ENCODE measurements at places on chromosomes 5 and 9.

DNA sequence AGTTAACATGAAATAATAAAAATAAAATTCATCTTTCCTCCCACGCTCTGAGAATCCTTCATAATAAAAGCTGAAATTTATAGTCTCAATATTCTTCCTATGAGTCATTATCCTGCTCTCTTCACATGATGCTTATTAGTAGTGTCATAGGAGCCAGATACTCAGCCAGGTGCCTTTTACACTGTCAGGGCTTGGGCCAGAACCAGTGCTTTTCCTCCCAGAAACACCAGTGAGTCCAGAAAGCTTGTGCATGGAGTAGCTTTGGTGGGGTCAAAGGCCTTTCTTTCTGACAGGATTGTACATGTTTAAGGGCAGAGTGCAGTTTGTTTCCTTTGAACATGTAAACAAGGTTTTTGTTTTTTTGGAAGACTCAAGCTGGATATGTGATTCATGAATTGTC lies 6.8 kb downstream of the LSM11 start:
- no peak for DNase-seq

DNA sequence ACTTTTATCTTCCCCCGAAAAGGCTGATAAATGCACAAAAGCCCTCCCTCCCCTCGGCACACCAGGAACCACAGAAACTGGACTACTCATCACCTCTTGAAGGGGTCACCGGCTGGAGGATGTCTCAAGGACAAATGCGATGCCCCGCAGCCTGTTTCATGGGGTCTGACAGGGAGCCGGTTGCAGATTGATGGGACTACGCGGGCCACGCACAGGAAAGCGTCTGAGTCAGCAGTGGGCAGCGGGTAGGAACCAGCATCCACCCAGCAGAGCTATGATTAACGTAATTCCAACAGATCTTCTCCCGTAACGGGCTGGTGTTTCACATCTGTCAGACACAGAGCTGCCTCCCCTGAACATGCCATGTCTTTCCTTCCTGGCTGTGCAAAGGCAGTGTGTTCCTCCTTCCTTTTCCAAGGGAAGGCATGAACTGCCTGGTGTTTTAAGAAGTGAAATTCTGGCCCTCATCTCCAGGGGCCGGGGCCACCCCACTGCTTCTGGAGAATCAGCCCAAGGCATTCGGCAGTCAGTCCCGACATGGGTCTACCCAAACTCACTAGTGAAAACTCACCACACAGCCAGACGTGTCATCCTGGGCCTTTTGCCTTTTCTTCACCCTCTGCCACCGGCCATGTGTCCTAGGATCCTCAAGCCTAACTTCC lies 144.4 kb upstream of the PHYKPL start:
- DNase-seq: no peak

DNA sequence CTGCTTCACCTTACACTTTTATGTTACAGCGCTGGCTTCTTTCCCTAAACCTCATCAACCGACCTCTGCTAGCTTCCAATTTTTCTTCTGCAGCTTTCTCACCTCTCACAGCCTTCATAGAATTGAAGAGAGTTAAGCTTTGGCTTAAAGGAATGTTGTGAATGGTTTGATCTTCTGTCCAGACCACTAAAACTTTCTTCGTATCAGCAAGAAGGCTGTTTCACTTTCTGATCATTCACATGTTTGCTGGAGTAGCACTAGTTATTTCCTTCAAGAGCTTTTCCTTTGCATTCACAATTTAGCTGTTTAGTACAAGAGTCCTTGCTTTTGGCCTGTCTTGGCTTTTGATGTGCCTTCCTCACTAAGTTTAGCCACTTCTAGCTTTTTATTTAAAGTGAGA lies 49.5 kb downstream of the NR3C1 start:
- no peak for DNase-seq

- no peak for DNase-seq
Measured at GRCh38 chr5:19733612-19734495, 254.1 kb downstream of the CDH18 start.

GRCh38 chr9:96187151-96187555 lies 114.8 kb downstream of the HSD17B3 start:
- no peak for DNase-seq

GRCh38 chr5:133327946-133328401 lies 276.2 kb downstream of the HSPA4 start:
- DNase-seq: no peak

DNA sequence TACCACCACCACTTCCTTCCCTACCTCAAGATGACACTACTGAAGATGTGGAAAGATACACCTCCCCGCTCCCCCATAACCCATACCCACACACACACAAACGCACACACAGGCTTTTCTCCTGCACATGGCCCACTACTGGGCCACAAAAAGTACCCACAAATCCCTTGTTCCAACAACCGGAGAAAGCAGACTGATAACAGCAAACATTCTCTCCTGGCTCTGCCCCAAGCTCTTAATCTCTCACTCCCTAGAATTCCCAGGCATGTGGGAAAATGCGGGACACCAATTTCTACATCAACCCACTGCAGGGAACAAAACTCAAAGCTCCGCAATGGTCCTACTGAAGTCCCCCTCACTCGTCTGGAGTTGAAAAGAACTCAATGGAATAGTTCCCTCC lies 611.0 kb upstream of the KLF4 start:
- no peak for DNase-seq

GRCh38 chr9:137968235-137968634 lies 90.7 kb downstream of the CACNA1B start:
- no peak for DNase-seq

DNA sequence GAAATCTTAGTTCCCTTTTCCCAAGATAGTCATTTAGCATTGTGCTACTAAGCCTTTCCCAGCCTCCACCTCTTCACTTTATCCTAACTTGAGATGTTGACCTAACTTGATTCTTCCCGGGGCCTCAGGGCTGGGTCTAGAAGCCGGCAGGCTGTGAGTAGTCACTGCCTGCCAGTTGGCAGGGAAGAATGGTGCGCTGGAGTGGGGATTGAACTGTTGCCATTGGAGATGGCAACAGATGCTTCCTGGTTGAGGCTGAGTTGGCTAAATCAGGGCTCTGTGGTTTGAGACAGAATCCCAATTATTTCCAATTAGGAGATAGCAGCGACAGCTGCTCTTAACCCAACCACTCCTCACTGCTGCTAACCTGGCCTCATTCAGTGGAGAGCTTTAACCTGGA lies 343.1 kb downstream of the BRINP1 start:
- no peak for DNase-seq

DNA sequence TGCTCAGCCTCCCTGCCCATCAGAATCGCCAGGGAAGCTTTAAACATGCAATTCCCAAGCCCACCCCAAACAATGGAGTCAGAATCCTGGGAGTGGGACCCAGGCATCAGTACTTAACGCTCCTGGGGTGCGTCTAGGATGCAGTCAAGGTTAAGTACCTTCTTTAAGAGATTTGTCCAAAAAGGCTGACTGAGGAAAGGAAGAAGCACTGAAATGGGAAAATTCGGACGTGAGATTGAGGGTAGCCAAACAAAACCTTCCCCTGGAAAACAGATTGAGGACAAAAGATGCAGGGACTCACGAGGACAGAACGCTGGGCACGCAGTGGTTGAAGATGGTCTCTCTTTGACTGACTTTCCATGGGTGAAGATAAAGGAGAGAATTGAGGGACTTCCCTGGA lies 143.5 kb downstream of the MTX3 start:
- DNase-seq: no peak

- no peak for DNase-seq
Measured at GRCh38 chr5:72510610-72511181, 3.5 kb upstream of the ZNF366 start.

DNA sequence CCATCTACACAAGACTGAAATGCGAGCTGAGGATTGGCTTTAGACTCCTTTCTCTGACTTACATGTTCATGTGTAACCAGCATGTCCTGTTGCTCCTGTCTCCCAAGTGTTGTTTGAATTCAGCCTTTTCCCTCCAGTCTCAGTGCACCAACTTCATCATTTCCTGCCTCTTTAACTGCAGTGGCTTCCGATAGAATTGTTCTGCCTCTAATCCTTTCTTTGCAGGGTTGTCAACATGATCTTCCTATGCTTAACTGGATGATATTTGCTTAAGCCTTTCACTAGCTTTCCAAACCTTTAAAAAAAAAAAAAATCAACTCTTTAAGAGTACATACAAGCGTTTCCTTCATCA lies 6.7 kb upstream of the FYB1 start:
- no peak for DNase-seq

DNA sequence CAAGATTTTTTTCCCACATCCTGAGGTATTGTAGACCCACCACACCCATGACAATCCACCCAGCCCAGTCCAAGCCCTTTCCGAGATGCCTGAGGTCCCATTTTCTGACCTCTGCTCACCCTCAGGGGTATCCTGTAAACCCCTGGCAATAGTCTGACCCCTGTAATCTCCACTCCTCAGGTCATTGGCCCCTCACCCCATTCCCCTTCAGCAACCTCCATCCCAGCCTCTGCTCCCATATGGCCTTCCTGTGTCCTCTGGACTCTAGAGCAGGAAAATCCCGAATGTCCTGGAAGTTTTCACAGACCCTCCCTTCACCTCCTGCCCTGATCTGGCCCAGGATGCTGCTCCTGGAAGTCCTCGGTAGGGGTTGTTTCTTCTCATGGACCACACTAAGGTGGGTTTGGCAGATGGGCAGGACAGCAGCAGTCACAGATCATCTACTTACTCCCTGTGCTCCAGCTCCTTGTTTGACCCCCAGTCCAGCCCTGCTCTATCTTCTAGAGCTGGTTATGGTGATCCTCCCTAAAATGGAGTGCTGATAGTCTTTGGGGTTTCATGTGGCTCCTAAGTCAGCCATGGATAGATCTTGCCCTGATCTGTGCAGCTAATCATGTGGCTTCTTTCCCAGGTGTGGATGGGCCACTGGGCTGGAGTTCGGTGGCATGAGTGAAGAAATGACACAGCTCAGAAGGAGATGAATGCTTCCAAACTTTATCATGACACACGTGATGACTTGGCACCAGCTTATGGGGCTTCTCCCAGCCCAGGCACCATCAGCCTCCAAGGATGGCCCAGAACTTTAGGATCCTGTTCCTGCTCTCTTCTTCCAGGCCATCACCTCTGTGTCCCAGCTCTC lies 12.0 kb upstream of the ACSL6 start:
- DNase-seq: no peak

- no peak for DNase-seq
Measured at GRCh38 chr5:142070734-142071133, 37.8 kb upstream of the NDFIP1 start.

DNA sequence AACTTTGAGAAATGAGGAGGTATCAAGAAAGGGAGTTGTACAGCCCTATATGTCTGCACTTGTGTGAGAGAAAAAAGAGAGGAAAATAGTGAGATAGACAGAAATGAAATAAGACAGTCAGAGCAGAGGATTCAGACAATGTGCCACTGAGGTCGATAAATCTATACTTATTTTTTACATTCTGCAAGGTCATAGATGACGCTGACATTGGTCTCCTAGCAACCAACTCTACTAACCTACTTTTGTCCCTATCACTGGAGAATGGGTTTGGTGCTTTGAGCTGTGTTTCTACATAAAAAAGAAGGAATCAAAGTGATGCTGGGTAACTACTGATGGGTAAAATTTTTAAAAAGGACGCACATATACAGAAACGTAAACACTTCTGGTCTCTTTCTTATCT lies 573.3 kb upstream of the RORB start:
- no peak for DNase-seq

GRCh38 chr9:35906923-35907699 lies 1.1 kb downstream of the HRCT1 start:
- no peak for DNase-seq

GRCh38 chr5:58795327-58795726 lies 212.5 kb downstream of the RAB3C start:
- DNase-seq: no peak

DNA sequence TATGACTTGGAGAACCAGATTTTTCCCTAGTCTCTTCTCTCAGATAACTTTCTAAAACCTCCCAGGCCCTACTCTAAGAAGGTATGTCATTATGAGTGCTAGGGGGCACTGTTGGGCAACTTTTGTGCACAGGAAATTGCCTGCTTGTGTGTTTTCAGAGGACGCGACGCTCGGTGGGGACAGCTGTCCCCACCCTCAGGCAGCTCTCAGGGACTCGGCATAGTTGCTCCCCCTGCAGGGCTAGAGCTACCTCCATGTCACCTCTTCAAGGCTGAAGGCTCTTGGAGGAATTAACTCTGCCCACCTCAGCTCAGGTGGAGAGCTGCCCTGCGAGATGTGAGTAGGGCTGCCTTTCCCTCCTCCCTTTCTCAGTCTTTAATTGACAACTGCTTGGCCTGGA lies 10.2 kb upstream of the TIFAB start:
- DNase-seq: no peak

- no peak for DNase-seq
Measured at GRCh38 chr9:68705531-68706362, 707 bp downstream of the PIP5K1B start.

- DNase-seq: no peak
Measured at GRCh38 chr9:22052376-22052945, 43.4 kb upstream of the CDKN2B start.

DNA sequence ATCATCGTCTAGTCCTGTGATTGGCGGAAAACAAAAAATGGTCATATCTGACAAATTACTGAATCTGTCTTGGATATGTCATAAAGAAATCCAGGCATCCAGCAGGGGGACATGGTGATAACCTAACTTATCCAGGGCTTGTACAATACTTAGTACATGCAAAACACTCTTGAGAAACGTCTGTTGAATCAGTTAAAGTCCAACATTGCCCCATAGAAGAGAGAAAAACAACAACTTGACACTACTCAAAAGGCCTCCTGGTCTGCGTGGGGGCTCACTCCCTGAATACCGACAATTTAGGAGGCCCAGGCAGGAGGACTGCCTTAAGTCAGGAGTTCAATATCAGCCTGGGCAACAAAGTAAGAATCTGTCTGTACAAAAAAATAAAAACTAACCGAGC lies 217.5 kb downstream of the DCP2 start:
- DNase-seq: no peak

DNA sequence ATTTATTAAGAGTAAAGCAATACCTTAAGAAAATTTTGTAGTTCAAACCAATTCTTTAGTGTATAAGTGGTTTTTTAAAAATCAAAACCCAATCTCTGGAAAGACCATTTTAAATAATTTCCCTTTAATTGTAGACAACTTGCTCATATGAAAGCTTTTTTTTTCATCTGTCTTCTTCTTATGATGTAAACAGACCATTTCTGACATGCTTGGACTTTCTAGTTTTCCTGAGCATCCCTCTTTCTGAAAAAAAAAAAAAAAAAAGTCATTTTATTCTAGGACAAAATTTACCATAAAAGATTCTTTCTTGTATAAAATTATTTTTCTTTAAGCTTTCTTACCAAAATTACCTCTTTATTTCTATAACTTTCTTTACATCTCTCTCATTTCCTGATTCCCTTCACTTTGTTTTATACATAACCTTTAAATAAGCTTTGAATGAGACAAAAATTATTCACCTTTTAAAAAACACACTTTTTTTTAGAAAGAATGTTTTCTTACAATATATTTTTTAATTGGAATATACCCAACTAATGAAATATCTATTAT lies 67.5 kb downstream of the COL15A1 start:
- no peak for DNase-seq

DNA sequence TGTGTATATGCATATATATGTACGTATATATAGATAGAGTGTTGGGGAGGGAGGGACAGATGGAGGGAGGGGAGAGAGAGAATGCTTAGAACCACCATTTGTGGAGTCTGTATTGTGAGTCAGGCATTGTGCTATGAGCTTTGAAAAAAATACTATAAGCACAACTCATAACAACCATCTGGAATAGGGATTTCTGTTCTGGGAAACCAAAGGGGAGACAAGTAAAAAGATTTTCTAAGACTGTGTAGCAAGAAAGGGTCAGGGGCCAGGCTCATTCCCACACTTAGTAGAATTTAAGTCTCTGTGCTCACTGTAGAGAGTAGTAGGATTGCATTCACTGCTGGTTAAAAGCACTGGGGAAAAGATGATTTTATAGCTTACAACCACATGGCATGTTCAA lies 202.3 kb upstream of the SGCD start:
- no peak for DNase-seq

GRCh38 chr9:76302947-76303550 lies 91.2 kb downstream of the RFK start:
- no peak for DNase-seq

All from activated T-helper 1 cell treated with anti-CD3 and anti-CD28 coated beads, Interleukin-2, amount 50 U/mL, for 16 hours (primary cell).